Adipocyte (in vitro differentiated cells): ENCODE measurements at places on chromosomes 11 and 22.

DNA sequence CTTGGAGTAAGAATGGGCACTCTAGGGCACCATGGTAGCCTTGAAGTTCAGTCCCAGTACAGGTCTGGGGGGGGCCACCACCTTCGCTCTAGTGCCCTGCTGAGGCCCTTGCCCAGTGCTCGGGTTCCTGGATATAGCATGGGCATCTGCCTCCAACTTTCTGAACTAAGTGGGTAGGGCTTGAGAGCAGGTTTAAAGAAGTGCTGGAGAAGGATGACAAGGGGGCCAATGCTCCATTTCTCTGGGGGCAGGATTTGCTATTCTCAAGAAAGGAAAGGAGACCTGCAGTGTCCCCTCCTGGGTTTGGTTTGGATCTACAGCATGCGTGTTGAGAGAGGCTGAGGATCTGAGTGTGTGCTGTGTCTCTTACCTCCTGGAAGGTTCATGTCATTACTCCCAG is 82.2 kb upstream of the SUSD2 start:
- no peak for DNase-seq

DNA sequence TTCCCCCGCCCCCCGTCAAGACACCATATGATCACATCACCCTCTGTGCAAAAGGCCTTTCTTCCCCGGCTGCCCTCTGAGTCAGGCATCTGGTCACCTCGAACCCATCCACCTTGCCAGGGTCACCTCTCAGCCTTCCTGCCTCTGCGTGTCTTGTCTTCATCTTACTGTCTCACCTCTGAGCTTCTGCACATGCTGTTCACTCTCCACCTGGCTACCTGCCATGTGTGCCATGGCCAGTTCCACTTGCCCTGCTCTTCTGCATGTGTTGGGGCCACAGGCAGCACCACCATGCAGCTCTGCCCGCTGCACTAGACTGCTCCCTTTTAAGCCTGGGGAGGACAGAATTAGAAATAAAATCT is 9.8 kb downstream of the ZNF74 start:
- DNase-seq, result no peak

GRCh38 chr11:9808943-9809342 is 145.1 kb downstream of the SWAP70 start:
- DNase-seq, result peak; percentile 23

DNA sequence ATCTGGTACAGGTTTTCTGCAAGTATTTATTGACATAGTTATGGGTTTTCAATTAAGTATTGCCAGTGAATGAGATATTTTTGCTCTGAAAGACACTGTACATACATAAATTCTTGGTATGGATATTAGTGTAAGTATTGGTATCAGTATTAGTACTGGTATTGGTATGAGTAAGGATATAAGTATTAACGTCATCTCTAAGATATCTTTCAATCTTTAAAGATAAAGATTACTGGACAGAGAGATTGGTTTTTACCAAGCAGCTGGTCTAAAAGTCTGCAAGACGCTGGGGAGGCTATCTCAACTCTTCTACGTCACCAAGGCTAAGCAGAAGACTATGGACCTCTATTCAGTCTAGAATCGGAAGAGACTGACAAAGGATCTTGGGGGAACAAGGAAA is 234.5 kb downstream of the NXPE2 start:
- no peak for DNase-seq
